ENCODE measurements at places on chromosomes 1 and 21.

DNA sequence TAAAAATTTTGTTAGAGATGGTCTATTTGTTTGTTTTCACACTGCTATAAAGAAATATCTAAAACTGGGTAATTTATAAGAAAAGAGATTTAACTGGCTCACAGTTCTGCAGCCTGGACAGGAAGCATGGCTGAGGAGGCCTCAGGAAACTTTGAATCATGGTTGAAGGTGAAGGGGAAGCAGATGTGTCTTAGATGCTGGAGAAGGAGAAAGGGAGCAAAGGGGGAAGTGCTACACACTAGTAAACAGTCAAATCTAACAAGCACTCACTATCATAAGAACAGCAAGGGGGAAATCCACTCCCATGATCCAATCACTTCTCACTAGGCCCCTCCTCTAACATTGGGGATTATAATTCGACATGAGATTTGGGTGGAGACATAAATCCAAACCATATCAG lies 76.8 kb upstream of the COL24A1 start:
- no peak for DNase-seq

DNA sequence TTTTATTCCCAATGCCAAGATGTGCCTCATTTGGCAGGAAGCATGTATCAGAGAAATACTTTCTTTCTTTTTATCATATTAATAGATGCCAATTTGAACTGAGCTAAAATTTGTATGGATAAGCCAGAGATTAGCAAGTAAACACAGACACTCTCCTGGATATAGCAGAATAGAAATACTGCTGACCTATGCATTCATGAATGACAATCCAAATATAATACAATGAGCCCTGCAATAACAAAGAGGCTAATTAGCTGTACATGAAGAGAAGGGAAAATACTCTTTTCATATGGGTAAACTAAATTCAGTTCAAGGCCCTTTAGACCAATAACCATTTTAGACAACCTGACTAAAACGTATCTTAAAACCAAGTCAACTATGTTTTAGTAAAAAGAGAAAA lies 388.1 kb upstream of the NR5A2 start:
- DNase-seq = no peak

DNA sequence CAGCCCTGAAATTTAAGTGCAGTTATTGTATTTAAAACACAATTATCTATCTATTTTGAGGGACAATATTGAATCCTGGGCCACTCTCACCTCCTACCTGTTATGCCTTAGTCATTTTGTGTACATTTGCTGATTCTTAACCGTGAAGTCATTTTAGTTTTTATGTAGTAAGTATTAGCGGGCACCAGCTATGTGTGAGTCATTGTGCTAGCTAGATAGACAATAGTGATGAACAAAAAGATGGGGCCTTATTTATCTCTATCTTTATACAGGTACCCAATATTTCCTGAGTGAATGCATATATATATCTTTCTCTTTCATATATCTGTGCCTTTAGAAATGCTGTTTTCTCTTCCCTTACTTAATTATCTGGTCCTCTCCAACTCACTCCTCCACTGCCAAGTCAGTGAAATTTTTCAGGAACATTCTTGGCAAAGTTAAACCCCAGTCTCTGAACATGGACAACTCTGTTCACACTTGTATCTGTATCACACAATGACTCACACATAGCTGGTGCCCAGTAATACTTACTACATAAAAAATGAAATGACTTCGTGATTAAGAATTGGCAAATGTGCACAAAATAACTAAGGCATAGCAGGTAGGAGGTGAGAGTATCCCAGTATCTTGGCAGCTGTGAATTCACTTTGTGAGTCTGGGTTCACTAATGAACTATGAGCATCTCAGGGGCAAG lies 166.0 kb upstream of the C8B start:
- DNase-seq = no peak

DNA sequence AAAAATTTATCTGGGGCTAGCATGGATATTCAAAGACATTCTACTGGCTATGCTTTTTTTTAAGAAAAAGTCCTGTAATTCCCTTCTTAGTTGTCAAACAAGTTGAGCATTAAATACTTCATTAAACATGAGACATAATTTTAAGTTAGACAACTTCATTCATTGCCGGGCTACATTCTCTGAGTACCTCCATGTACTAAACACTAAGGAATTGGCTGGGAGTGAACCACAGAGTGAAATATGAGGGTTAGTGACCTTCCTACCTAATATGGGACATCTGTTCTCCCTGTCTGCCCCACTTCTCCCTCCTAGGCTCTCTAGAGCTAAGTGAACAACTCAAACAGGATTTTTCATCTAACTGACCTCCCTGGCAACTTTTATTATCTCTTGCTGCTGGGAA lies 370.4 kb downstream of the VAV3 start:
- DNase-seq = no peak

DNA sequence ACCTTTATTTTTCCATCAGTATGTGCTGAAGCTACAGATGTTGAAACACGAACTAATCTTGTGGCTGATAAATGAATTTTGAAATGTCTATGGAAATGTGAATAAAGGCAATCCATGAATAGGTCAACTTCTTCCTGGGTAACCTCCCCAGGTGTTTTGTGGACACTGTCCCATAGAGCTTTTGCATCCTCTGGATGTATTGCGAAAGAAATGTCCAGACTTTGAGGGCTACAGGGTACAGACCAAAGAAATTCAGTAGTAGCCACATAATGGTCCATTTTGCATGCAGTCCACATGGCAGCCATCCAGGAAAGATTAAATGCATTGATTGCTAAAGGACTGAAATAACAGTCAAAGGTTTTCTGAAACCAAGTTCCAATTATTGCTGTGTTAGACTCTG lies 21.5 kb upstream of the DARS2 start:
- no peak for DNase-seq

DNA sequence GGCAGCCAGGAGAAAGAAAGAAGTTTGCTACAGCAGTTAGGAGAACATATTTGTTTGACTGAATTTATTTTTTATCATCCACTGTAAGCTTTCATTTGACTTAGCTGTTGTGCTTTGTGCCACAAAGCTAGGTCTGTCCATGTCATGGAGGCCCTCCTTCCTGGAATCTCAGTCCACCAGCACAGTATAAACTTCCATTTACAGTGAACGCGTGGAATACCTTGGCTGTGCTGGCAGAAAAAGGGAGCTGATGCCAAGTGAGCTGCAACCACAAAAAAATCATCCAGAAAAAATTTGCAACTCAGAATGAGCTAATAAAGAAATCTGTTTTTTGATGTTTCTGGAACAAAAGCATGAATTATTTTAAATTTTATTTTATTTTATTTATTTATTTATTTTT lies 72.6 kb downstream of the ATP6V1G3 start:
- no peak for DNase-seq

DNA sequence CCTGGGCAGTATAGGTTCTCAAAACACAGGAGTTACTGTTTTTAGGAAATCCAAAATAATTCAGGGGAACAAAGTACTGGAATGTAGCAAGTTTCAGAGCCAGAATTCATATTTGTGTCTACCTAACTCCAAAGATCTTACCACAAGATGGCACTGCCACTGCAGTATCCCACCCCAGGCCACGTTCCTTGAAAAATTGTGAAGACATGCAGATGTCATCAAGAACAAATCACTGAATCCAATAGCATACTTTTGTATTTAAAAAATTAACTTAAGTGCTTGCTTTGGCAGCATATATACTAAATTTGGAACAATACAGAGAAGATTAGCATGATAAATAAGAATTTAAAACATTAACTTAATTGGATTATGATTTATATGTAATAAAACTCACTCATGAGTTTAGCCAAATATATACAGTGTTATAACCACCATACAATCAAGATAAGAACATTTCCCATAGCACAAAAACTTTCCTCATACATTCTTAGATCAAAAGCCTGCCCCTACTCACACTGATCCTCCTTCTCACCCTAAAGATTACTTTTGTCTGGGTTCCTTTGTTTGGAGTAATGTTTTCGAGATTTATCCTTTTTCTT lies 209.9 kb downstream of the FAF1 start:
- DNase-seq = no peak

Data from AG04450 (cell line).